ENCODE measurements at places on chromosomes 3 and 15.

- DNase-seq, result no peak
Observed at GRCh38 chr3:16510620-16511319, 2.7 kb downstream of the RFTN1 start.

GRCh38 chr15:38512901-38513300 lies 51.7 kb downstream of the RASGRP1 start:
- no peak for DNase-seq

DNA sequence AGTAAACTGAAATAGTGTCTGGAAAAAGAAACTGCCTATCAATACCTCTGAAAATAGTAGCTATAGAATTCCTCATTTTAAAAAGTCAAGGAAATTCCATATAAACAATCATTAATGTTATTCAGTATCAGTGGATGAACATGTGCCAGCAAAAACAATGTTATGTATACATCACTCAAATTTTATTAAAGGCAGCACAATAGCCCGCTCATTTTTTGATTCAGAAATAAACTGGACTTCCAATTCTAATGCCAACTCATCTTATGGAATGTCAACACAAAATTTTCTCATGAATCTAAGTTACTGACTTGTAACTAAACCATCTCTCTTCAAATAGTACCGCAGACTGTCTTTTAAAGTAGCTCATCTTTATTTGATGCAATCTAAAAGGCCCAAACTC lies 19.0 kb downstream of the THBS1 start:
- DNase-seq, result peak; percentile 73

DNA sequence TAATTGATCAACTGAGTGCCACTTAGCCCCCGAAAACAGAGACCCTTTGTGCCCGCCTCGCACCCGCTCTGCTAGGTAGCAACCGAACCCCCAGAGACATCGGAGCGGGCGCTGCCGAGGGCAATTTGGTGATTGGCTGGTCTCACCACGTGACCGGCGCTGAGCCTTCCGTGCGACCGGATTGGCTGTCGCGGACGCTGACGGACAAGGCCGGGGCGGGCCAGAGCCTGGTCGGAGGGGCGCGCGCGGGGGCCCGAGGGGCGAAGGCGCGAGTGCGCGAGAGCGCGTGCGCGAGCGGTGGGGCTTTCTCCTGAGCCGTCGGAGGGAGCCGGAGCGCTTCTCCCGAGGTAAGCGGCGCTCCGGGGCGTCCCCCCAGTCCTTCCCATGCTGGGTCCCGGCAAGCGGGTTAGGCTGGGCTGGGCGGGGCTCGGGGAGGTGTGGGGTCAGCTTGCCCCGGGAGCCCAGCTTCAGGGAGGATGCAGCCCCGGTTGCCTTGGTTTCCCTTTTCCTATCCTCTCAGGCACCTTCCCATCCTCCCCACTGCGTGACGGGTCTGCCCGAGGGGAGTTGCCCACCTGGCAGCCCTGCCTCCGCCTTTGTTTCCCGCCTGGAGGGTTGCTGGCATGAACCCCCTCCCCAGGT lies at the start of gene TMEM108:
Gene TMEM108, plus strand, starts transcription at position 303 of the 642 bp plus-strand sequence.
- DNase-seq, result no peak

DNA sequence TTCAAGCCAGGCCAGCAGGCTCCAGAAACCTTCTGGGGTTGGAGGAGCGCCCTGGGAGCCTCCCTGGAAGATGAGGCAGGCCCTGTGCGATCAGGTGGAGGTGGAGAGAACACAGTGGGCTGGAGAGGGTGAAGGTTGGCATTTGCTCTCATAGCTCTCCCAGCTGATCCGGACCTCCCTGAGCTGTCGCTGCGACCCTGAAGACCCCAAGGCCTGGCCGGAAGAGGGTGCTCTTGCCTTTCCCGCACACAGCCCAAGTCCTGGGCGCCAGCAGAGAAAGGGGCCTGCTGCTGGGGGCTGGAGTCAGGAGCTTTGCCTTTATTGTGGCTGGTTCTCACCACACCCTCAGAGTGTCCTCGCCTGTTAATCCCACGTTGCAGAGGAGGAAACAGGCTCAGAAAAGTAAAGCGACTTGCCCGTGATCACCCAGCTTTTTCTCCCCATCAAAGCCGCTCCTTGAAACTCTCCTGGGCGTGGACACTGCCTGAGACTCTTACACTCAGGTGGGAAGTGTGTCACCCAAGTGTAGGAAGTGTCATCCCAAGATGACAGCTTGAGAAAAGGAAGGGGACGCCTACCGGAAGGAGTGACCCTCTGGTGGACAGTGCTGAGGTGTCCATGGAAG lies 8.6 kb upstream of the RPL29 start:
- no peak for DNase-seq

DNA sequence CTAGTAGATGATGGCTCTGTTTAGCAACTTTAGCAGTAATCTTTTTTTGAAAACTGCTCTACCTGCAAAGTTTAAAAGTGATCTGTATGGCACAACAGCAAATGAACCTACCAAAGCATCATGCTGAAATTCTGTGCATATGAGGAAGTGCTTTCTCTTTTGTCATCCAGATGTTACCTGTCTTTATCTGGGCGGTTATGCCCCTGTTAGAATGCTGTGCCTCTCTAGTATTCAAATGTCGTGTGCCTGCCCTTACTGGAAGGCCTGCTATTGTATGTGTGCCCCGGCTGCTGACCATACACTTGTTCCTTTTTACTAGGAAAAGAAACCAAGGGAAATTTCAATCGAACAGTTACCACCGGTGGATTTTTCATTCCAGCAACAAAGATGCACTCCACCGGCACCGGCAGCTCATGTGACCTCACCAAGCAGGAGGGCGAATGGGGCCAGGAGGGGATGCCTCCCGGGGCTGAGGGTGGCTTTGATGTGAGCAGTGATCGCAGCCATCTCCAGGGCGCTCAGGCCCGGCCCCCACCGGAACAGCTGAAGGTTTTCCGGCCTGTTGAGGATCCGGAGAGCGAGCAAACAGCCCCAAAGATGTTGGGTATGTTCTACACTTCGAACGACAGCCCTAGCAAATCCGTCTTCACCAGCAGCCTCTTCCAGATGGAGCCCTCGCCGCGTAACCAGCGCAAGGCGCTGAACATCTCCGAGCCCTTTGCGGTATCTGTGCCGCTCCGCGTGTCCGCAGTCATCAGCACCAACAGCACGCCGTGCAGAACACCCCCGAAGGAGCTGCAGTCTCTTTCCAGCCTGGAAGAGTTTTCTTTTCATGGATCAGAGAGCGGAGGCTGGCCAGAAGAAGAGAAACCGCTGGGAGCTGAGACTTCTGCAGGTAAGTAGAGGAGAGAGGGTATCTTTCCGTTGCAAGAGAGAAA lies 61.6 kb downstream of the TMEM39A start:
- no peak for DNase-seq

DNA sequence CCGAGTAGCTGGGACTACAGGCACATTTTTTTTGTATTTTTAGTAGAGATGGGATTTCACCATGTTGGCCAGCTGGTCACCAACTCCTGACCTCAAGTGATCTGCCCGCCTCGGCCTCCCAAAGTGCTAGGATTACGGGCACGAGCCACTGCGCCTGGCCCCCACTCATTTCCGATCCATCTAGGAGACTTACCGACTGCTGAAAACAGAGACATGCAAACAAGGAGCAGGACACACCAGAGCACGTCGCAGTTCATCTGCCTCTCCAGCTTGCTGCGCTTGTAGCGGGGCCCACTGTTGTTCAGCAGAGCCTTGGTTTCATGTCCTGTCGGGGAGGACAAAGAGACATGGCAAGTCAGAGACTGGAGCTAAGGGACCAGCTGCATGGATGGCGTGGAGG lies 137.4 kb downstream of the ATP10A start:
- DNase-seq, result no peak

DNA sequence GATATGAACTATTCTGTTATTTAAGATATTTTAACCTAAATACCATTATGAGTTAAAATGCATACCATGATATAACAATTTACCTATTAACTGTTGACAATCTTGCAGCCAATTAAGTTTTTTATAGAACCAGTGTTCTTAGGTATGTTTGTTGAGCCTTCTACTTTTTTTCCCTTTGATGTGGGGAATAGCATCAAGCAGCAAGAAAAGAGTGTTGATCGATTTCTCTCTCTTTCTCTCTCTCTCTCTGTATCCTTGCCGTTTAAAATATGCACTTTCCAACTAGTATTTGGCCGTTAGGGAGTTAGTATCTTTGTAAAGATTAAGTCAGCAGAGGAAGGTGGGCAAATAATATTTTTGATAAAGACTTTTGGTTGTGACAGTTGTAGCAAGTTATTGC lies 5.9 kb downstream of the CHD2 start:
- no peak for DNase-seq

DNA sequence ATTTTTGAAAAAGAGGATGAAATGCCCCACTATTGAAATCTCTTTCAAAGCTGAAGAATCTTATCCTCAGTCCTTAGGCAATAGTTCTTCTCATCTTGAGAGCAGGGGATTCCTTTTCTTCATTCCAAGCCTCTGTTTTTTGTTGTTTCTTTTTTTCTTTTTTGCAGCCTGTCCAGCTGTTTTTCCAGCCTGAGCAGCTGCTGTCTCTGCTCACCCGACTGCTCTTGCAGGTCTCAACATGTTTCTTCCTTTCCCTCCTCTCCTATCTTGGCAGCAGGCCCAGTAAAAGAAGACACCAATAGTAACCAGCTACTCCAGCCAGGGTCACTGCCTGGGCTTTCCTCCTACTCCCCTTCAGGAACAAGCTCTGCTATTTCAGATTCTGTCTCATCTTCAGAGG lies 23.8 kb downstream of the MEX3B start:
- DNase-seq, result no peak

DNA sequence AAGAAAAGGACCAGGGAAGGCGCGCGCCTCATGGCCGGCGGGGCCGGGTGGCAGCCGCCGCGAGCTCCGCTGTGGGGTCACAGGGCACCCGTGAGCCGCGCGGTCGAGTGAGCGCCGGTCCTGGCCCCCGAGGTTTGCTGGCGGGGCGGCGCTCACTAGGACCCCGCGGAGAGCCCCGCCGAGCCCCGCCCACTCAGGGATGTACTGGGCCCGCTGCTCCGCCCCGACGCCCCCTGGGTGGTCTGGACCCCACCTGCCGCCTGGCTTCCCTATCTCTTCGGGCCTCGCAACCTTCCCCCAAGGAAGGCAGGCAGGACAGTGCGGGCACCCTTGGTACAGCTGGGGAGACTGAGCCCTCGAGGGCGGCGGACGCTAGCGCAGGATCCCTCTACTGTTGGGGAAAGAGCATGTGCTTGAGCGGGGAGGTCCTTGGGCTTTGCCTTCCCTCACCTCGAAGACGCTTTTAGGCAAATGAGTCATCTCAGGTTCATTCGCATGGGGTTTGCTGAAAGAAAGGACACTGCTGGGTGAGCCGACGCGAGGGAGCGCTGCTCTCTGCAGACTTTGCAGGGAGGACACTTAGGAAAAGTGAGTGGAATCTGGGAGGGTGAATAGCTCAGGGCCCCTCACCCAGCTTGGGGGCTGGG lies at the start of gene CHRNB4:
Gene CHRNB4, minus strand, starts transcription at position 109 of the 647 bp plus-strand sequence. Its CDS starts 77 bp downstream, at position 32.
- no peak for DNase-seq

All from HFFc6 (cell line).